ENCODE measurements at places on chromosomes 1 and 21.

GRCh38 chr1:205287767-205288559 is 33.6 kb downstream of the NUAK2 start:
- DNase-seq, result peak; percentile 85

DNA sequence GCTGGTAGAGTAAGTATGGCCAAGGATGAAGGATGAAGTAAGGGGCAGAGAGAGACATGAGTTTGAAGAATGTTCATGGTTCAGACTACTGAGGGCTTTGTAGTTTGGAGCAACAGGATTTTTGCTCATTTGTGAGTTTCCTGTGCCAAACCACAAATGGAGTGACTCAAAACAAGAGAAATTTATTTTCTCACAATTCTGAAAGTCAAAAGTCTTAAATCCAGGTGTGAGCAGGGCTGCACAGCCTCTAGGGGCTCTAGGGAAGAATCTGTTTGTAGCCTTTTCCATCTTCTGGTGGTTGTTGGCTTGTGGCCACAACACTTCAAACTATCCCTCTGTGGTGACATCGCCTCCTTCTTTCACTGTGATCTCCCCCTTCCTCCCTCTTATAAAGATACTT is 58.9 kb downstream of the RHOU start:
- DNase-seq, result peak; percentile 53

DNA sequence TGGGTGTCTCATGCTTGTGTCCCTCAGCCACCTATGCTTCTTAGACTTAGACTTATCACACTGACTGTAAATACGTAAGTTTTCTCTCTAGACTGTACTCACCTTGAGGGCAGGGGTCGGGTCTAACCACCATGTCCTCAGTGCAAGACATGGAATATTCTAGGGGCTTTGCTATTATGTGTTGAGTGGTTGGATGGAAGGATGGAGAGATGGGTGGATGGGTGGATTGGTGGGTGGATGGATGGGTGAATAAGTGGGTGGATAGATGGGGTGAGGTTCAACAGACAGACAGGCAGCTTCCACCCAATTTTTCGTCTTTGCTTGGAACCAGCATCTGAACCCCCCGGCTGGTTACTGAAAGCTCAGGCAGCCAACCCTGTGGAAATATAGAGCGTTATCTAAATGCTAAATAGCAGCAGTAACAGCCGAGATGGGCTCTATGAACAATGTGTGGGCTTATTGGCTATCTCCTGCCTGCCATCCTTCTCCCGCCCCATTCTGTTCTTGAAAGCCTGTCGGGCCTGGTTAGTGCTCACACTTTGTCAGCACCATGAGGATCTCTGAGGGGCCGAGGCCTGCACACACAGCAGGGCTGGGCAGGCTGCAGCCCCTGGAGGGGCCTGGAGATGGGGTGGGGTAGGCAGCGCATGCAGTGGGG is 130.7 kb downstream of the ACTL8 start:
- no peak for DNase-seq

DNA sequence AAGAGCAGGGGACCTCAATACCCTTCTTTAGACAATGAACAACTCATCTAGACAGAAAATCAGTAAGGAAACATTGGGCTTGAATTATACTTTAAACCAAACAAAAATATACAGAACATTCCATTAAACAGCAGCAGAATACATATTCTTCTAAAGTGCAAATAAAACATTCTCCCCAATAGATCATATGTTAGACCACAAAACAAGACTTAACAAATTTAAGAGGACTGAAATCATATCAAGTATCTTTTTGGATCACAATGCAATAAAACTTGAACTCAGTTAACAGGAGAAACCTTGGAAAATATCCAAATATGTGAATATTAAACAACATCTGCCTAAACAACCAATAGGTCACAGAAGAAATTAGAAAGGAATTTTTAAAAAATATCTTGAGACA is 47.7 kb upstream of the HP1BP3 start:
- no peak for DNase-seq

- DNase-seq, result no peak
Observed at GRCh38 chr1:52588535-52588934, 13.6 kb upstream of the GPX7 start.

DNA sequence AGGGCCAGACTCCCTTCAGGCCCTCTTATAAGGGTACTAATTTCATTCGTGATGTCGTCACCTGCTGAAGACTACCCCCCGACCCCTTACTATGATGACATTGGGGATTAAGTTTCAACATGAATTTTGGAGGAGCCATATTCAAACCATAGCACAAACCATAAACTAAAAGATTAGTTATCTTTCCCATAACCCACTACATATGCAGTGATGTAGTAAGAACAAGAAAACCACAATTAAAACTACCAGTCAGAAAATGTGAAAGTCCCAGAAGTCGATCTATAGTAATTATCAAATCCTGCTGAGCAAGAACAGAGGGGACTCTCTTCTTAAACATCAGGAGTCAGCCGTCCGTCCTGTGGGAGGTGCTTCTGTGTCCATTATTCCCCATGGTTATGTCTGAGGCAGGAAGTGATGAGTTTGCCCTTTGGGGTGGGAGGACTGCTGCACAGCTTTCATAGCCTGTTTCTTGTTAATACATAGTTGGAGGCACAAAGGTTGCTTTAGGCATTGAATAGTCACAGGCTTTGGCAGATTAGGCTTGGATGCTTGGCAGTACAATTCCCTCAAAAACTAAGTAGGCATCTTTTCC is 35.9 kb upstream of the PTGFRN start:
- DNase-seq, result no peak

GRCh38 chr1:29825941-29826415 is 589.7 kb downstream of the PTPRU start:
- no peak for DNase-seq

GRCh38 chr1:115572710-115573109 is 69.1 kb upstream of the VANGL1 start:
- DNase-seq, result no peak

DNA sequence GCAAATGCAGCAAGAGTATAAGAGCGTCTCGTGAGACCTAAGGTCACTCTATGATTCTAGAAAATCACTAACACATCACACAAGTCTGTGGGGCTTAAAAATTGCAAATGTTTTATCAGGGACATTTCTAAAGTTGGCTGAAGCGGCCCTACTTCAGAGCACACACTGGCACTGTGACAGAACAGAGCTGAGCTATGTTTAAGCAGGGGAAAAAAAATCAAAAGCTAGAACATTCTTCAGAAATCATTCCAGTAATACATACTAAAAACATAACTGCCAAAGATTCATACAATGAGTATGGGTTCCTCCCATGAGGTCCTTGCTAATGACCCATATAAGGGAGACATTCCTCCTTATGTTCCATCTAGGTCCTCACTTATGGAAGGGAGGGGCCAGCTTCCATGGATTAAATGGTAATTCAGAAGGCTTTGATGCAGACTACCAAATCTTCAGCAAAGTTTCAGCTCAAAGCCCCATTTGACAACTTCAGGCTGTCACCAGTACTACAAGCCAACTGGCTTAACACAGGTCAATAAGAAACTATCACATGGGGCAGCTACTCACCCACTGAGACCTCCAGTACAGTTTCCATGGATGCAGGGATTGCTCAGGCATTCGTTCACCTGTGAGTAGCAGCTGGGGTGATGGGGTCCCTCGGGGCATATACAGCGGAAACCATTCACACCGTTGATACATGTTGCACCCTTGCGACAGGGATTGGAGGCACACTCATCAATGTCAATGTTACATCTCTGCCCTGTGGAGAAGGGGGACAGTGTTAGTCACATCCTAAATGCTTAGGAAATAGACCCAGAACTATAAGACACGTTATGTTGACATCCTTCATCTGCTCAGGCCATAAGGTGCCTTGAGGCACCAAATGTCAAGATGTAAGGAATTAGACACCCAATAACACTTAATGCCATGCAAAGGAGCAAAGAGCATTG is 58.4 kb upstream of the ADAM30 start:
- no peak for DNase-seq

DNA sequence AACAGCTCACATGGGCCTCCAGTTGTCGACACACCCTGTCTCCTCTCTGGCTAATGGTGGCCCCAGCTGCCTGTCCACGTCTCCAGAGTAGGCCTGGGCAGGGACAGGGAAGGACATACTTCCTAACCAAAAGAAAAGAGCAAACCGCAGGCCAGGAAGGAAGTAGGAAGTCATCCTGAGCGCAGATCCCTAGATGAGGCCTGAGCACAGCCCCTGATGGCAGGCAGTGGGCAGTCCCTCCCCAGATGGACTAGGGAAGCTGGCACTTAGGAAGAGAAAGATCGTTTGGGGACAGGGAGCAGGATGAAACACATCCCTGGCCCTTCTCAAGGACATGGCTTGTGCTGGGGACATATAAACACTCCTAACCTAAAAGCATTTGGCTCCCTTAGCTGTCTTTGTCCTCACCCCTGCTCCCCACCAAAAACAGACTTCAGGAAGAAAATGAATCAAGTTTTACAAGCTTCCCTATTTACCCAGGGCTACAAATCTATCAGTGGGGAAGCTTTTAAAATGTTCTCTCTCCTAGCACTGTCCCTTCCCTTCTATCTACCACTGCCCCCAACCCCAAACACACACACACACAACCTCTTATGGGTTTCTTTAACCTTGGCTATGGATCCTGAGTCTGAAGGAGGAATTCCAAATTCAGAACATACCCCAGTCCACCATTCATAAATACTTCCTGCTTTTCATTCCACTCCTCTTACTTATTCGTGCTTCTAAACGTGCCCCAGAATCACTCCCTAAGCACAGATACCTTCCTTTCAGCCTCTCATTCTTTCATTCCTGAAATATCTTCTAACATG is 21.1 kb downstream of the SSBP3 start:
- DNase-seq, result no peak

GRCh38 chr21:29710498-29710897 is 229.3 kb downstream of the GRIK1 start:
- DNase-seq, result no peak

DNA sequence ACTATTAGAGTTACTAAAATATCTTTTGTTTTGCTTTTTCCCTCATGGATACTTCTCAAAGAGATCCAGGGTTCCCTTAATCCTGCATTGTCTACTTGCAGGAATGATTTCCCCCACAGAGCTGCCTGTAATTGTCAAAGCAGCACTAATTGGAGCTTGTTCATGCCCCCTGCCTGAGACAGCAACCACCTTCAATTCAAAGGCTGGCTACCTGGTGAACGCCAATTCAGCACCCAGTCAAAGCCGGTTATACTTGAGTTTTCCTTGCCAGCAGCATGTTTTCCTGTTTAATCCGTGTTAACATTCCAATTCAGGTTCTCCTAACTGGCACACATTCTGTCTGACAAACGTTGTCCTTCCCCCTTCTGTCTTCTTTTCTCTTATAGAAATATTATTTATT is 382.9 kb downstream of the NTNG1 start:
- DNase-seq, result no peak

GRCh38 chr1:151327903-151328674 is 873 bp upstream of the PI4KB start:
- no peak for DNase-seq

- DNase-seq, result no peak
Observed at GRCh38 chr1:63618011-63618410, 24.8 kb downstream of the PGM1 start.

GRCh38 chr21:27306206-27306605 is 339.3 kb upstream of the ADAMTS5 start:
- DNase-seq, result no peak

DNA sequence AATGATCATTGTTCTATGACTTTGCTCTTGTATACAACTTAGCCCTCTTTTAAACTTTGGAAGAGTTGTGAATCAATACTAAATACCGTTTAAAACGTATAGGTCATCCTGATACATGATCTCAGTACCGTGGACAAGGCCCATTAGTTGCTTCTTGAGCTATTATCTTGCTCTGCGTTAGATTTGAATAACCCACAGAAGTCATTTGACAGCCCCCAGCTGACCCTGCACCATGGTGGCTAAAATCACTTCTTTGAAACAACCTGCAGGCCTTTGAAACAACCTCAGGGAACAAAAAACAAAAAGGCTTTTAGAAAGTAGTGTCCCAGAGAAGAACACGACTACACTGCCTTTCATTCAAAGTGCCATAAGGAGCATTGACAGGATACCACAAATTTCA is 473.0 kb upstream of the ADGRL2 start:
- no peak for DNase-seq

DNA sequence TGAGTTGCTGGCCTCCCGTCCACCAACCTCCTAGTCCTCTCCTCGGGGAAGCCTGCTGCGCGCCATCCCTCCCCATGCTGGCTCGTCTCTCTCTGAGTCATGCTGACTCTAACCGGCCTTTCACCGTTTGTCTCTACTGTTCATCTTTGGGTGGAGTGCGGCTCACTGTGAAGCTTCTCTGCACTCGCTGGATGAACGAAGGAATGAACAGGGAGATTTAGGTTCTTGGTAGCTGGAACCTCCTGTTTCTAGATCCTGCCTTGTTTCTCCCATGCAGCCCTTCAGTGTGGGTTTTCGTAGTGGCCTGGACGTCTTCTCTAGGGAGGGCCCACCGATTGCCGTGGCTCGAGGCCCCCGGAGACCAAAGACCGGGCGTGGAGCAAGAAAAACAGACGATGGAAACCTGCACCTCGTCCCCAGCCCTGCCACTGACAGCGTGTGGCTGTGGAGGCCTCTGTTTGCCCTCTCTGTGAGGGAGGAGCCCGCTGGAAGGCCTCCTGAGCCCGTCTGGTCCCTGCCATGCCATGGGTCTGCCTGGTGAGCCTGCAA is 227.6 kb upstream of the C1orf174 start:
- no peak for DNase-seq

- DNase-seq, result no peak
Observed at GRCh38 chr1:228109962-228110488, 926 bp upstream of the MRPL55 start.

GRCh38 chr1:19918057-19918456 is 5.4 kb downstream of the PLA2G2E start:
- peak; percentile 66 for DNase-seq

DNA sequence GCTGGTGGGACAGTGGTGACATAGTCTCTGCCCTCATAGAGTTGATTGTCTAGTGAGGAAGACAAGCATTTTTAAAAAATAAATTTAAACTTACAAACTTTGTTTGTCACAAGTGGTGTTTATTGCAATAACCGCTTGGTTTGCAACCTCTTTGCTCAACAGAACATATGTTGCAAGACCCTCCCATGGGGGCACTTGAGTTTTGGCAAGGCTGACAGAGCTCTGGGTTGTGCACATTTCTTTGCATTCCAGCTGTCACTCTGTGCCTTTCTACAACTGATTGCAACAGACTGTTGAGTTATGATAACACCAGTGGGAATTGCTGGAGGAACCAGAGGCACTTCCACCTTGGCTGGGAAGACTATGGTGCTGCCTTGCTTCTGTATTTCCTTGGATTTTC is 58.4 kb downstream of the LAMC2 start:
- no peak for DNase-seq

GRCh38 chr1:28123461-28123961 is 35.1 kb upstream of the EYA3 start:
- no peak for DNase-seq

DNA sequence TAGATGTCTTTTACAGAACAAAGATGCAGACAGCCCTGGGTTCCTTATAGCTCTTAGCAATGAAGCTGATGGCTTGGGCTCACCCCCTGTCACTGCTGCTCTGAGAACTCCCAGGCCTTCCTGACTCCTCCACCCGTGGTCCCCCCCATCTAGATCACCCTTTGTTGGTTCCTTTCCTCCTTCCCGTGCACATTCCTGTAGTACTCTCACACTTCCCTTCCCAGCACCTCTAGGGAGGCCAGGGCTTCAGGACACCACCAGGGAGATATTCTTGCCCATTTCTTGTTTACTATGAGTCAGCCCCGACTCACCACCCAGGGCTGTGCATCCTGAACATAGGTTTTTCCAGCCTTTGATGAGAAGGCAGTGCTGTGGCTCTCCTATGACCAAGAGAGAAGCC is 14.4 kb upstream of the NOS1AP start:
- no peak for DNase-seq
